CD4-positive, alpha-beta T cell treated with Interleukin-17A for 1 hour (primary cell): ENCODE measurements at places on chromosomes 16 and 17.

- DNase-seq = no peak
Measured at GRCh38 chr16:84239141-84239769, 557 bp downstream of the KCNG4 start.

DNA sequence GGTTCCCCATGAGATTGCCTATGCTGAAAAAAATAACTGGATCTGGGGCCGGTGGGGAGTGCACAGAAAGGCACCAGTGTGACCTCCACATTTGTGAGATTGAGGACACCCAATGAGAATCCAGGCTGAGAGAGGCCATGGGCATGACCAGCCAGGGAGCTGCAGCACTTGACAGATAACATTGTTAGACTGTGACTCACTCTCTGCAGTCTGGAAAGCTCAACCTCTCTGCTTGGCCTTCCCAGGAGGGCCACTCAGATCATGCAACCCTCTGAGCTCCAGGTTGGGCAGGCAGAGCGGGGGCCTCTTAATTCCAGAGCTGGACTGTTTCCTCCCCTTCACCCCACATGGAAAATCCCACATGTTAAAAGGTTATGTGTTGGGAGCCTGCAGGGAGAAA is 30.1 kb downstream of the FZD2 start:
- DNase-seq = no peak

DNA sequence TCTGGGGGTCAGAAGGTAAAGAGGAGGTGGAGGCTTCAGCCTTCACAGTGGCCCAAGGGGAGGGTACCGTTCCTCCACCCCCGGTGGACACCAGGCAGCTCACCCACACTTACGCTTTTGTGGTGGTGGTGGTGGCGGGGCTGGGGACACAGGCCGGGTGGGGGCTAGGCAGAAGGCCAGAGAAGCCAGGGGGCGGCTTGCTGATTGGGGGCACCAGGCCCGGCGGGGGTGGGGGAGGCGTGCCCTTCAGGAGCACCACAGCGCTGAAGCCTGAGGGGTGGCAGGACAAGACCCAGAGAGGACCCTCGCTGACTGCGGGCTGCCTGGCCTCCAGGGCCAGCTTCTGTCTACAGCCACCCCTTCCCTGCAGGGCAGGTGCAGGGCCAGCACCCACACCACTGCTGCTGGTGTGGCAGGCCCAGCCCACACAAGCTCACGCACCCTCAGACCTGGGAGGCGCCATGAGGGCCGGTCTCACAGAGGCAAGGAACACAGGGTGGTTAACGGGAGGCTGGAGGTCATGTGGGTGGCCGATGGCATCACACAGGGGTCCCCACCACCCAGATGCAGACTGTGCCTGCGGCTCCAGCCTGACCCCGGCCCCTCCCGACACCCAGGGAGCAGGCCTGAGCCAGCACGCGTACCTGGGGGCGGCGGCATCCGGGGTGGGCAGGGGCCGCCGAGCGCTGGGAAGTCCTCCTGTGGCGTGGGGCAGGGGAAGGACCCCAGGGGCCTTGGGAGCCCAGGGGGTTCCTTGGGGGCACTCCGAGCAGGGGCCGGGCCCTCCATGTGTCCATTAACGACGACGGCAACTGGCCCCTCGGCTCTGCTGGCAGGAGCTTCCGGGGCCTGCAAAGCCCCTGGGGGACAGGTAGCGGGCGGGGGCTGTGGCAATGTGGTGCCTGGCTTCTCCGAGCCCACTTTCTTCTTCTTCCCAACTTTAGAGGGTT is 9.4 kb downstream of the SYNGR3 start:
- DNase-seq = no peak

- no peak for DNase-seq
Measured at GRCh38 chr16:54980821-54981220, 50.2 kb downstream of the IRX5 start.

DNA sequence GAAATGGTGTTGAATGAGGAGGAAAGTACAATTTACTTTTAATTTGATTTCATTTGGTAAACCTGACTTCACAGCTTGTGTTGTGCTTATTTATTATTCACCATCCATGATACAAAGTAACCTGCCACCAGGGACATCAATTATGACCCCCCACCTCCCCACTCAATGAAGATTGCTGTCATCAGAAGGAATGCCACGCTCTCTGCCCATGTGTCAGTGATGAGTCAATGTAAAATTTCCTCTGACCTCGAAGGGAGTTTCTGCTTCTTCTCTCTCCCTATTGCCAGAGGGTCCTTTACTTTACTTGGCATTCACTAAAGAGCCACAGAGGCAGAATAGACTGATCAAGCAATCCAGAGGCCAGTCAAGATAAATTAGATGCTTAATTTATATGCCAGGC is 759.7 kb downstream of the CDH11 start:
- no peak for DNase-seq
